T-helper 17 cell (primary cell): ENCODE measurements at places on chromosomes 7 and 10. TPM values are rescaled to one million over a fixed set of nuclear protein-coding genes. Genes with fewer than 3 reads are reported as not detected.

Gene SLC18A3
- total RNA-seq, result not detected

DNA sequence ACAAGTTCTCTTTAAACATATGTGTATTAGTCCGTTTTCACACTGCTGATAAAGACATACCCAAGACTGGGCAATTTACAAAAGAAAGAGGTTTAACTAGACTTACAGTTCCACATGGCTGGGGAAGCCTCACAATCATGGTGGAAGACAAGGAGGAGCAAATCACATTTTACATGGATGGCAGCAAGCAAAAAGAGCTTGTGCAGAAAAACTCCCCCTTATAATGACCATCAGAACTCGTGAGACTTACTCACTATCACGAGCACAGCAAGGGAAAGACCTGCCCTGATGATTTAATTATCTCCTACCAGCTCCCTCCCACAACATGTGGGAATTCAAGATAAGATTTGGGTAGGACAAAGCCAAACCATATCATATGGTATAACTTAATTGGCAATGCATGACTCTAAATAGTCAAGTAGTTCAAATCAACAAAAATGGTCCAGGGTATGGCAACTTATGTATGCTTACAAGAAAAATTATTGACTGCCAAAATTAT, 34.1 kb upstream of the TMEM243 start:
- DNase-seq, result no peak
- H3K4me1 ChIP-seq, result no peaks in the 10 kb centered on the region
- H3K4me3 ChIP-seq, result no peak overlapping the region
- H3K27me3 ChIP-seq, result peaks cover 21% of the 10 kb centered on the region
- H3K27ac ChIP-seq, result no peak overlapping the region

DNA sequence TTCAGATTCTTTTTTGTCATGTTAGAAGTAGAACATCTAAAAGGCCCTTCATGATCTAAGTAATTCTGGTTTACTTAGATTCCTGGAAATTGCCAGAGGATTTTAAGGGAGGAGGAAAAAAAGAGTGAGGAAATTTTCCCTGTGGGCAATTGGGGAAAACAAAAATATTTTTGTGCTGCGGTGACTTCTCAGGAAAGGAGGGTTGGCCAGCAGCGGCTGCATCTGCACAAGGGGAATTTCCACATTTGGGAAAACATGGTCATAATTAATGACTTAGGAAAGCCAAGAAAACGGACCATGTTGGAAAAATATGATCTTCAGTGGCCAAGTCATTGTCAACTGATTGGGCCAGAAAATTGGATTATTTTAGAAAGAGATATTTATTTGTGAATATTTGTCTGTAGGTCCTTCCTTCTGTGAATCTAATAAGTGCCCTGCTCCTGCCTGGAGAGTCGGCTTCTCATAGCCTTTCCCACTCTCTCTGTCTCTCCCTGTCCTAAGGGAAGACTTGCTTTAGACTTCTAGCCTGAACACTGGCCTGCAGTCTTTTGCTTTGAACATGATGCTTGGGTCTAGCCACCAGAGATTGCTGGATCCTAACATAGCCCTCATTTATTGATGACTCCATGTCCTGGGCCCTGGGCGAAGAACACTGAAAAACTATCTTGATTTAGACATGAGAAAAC, 124.2 kb upstream of the MKLN1 start:
- no peak overlapping the region for H3K4me3 ChIP-seq
- H3K27ac ChIP-seq, result no peak overlapping the region
- no peak for DNase-seq

DNA sequence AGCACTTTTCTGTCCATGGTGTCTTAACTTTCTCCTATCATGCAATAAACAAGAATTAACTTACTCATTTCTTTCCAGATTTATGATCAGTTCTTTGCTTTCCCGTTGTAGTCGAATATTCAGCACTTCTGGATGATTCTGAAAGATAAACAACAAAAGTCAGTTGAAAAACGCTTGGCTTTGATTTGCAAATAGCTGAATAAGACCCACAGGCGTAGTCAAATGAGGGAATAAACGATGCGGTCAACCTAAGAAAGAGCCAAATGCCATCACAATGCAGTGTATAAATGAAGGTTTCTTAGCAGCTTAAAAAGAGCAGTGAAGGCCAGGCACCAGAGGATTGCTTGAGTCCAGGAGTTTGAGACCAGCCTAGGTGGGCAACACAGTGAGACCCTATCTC, 109.4 kb downstream of the ADAM12 start:
- no peaks in the 10 kb centered on the region for H3K27me3 ChIP-seq
- H3K4me1 ChIP-seq, result no peaks in the 10 kb centered on the region
- no peak overlapping the region for H3K4me3 ChIP-seq
- no peaks in the 10 kb centered on the region for H3K36me3 ChIP-seq

- H3K4me3 ChIP-seq, result no peak overlapping the region
- peaks cover 3% of the 10 kb centered on the region for H3K36me3 ChIP-seq
- H3K4me1 ChIP-seq, result peaks cover 14% of the 10 kb centered on the region
- no peaks in the 10 kb centered on the region for H3K27me3 ChIP-seq
- H3K27ac ChIP-seq, result peak overlapping the region; percentile 86
Measured at GRCh38 chr10:17214971-17215781, 12.9 kb upstream of the VIM start.
